CD4-positive, alpha-beta T cell treated with Interleukin-1 beta for 1 hour (primary cell): ENCODE measurements at places on chromosomes 16 and 17.

DNA sequence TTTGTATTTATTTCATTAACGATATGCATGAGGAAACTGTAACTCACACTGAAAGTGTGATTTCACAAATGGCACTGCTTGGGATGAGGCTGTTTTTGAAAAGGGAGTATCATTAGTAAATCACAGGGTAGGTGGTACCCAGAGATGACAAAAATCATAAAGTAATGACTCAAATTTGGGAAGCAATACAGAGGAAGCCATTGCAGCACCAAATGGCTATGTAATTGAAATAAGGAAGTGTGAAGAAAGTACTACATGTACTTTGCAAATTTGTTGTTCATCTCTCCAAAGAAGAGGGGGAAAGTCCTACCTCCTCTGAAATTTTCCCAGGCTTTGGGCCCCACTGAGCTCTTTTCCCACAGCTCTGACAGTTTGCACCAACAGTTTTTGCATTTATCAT, 12.3 kb upstream of the ABCC12 start:
- DNase-seq, result no peak

DNA sequence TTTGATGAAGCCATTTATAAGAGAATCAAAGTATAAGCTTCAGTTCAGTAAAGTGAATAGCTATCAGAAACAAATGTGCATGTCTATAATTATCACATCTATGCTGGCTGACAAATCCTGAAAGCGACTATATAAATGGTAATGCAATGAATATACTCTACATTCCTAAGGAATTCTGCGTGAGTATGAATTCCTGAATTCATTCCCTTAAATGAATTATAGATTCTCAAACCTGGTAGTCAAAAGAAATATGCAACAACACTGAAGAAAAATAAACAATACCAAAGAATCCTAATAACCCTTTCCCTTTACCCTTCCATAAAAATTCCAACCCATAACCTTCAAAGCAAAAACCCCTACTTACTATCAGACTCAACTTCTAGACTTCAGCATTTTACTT, 416.6 kb upstream of the PMFBP1 start:
- DNase-seq, result no peak

GRCh38 chr17:64572682-64573154, 65.9 kb downstream of the CEP95 start:
- no peak for DNase-seq

DNA sequence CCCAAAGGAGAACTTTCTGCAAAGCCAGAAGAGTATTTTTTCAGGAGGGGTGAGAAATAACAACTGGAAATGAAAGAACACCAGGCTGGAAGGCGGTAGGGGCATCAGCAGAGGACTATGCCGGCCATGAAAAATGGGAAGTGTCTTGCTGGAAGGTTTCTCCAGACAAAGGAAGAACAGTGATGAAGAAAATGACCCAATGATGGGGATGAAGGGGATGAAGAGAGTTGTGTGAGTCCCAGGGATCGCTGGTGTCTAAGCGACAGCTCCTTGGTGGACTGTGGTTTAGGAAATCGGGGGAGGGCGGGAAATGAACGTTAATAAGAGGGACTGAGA, 623 bp downstream of the TTLL6 start:
- no peak for DNase-seq

DNA sequence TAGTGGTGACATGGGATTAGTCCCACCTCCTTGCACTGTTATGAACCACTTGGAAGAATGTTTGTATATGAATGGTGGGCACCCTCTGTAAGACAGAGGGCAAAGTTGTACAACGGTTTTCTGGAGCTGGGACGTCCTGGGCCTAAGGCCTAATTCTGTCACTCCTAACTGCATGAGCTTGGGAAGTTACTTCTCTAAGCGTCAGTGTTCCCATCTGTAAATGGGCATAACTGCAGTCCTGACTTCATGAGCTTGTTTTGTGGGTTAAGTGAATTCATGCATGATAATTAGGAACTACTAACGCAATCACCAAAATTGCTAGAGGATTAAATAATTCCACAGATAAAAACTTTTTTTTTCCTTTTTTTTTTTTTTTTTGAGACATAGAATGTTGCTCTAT, 1.8 kb downstream of the TBC1D16 start:
- DNase-seq, result no peak

DNA sequence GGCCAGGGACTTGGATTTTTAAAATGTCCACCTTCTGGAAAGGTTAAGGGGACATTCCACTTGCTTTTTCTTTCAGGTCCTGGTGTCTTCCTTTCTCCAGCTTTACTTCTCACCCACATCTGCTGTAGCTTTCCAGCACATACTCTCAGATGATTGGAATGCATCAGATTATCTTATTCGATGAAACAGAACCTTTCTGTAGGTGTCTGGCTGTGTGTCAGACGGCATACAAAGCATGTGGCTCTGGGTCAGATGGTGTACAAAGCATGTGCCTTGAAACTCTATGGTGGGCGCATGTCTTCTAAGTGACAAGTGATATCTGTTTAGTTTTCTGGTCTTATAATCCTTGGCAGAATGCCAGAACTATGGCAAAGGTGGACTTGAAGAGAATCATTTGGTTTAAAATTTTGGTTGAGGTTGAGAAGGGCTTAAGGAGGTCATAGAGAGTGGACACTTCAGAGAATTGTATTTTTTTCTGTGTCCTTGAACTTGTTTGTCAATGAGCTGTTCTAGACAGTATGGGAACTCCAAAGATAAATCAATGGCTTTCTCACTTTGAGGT, 125.3 kb downstream of the FTO start:
- DNase-seq, result no peak
